ENCODE measurements at places on chromosomes 12 and 14.

DNA sequence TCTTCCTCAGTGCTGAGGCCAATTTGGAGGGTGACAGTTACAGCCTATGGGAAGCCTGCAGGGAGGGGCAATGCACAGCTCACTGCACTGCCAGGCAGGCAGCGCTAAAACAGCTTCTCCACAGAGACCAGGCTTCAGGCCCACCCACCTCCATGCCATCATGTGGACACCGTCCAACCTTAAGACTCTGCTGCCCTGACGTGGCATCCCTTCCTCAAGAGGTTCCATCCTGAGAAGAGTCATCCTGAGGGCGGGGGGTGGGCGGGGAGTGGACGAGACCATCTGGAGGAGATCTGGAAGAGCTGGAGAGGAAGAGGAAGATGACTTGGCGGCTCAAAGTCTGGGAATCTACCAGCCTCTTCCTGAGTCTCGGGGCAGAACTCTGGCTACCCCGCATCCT lies 8.4 kb upstream of the ACVRL1 start:
- no peak for DNase-seq

DNA sequence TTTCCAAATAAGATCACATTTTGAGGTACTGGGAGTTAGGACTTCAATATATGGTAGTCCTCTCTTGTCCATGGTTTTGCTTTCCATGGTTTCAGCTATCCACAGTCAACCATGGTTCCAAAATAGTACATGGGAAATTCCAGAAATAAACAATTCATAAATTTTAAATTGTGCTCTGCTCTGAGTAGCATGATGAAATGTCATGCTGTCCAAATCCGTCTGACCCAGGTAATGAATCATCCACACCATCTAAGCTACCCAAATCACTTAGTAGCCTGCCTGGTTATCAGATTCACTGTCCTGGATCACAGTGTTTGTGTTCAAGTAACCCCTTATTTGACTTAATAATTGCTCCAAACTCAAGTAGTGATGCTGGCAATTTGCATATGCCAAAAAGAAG lies 197.9 kb downstream of the TMTC3 start:
- DNase-seq: no peak

DNA sequence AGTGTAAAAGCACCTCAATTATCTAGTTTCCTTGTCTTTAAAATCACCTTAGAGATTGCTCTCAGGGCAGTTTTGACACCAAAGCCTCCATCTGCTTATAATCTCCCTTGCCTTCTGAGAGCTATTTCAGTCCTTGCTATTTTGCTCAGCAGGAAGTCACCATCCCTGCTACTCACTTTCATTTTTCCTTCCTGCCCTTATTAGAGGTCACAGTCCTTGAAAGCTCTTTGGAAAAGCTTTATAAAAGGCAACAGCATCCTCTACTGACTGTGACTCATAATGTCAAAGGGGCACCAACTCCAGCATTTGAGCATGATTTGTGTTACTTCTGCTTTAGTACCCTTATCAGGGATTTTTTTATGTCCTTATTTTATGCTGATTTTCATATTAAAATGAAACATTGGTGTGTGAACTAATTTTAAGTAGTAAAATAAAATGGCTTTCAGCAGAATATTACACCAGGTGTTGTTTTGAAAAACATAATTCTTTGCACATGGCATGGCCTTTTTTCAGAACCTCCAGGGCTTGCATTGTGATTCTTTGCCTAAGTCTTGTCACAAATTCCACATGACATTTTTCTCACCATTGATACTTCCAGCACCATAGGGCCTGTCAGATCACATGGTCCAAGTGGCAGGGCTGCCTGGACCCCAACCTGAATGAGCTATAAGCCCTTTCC lies 213.0 kb downstream of the ADAMTS20 start:
- DNase-seq: no peak

GRCh38 chr12:89932954-89933353 lies 224.3 kb upstream of the ATP2B1 start:
- DNase-seq: no peak

DNA sequence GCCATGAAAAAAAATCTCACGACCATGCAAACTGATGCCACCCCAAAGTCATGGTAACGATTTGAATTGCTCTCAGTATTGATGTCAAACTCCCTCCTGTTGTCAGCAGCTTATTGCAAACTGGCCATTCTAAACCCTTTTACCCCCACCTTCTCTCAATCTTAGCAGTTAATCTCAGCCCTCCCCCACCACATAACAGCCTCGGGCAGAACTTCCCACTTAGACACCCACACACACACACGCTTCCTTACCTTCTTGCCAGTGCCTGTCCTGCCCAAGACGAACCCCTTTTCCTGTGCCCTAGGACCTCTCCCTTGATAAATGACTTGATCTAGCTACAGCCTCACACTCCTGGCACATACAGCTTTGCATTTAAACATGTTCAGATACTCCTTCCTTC lies 56.6 kb downstream of the GPATCH2L start:
- no peak for DNase-seq

All from T-helper 22 cell (primary cell).